ENCODE measurements at places on chromosomes 5 and 9. TPM values are rescaled to one million over a fixed set of nuclear protein-coding genes. Genes with fewer than 3 reads are reported as not detected.

CENPP gene
- total RNA-seq, result 4.0 TPM

TMEFF1 gene
- total RNA-seq, result 0.64 TPM

SMIM33 gene
- total RNA-seq, result not detected

KLF9 gene
- 91.0 TPM for total RNA-seq

PCDHGA11 gene
- 2.6 TPM for total RNA-seq

C9orf43 gene
- not detected for total RNA-seq

EGR1 gene
- 85.6 TPM for total RNA-seq

ELP1 gene
- 18.3 TPM for total RNA-seq

RANBP17 gene
- total RNA-seq, result 17.8 TPM

LCN1 gene
- total RNA-seq, result not detected

PCA3 gene
- not detected for total RNA-seq

C9orf50 gene
- total RNA-seq, result not detected

LCNL1 gene
- 5.1 TPM for total RNA-seq
